Hepatocyte (in vitro differentiated cells): ENCODE measurements at places on chromosomes 2 and 18. TPM values are rescaled to one million over a fixed set of nuclear protein-coding genes. Genes with fewer than 3 reads are reported as not detected.

Gene PLEK
- polyA plus RNA-seq, result 0.72 and 0.92 TPM in 2 replicates

Gene MERTK
- polyA plus RNA-seq, result 15.0 and 16.4 TPM in 2 replicates

Gene SP140
- polyA plus RNA-seq, result 0.40 and 0.51 TPM in 2 replicates

Gene CD207
- polyA plus RNA-seq, result 0.29 TPM in 1 of 2 replicates, not detected in the other

GRCh38 chr18:75322206-75322605 lies 105.3 kb downstream of the SMIM21 start:
- no peak for DNase-seq

DNA sequence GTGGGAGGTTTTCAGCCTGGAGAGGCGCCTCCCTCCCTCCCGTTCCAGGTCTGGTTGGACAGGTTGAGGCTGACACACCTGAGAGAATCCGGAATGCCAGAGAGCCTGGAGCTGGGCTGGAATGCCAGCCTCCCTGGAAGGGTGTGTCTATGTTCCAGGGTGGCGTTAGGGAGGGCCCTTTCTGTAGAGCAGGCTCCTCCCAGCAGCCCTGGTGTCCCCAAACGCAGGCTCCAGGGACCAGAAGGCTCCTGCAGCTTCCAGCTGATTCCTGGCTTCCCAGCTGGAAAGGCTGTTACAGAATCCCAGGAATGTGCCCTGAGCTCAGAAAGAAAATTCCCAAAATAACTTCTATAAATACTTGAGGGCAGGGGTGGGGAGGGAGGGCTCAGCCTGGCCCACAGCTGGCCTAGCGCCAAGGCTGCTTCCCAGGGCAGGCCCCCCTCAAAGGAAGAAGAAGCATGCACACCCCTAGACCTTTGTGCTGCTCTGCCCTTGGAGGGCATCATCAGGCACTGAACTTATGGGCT lies 85.4 kb downstream of the STPG4 start:
- DNase-seq, result peak; percentile 72

DNA sequence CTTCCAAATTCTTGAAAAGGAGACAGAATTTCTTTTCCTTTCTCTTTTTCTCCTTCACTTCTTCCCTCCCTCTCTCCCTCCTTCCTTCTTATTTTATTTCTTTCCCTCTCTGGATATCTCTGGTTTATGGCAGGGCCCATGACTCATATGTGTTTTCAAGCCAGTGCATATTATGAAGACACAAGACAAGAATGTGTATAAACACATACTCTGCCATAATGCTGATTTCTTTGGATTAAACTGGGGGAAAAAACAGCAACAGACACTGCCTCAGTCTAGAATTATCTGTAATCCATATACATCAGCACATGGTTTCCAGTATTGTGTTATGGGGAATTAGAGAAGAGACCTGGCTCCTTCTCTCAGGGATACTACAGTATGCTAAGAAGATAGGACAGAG lies 82.8 kb upstream of the CPO start:
- DNase-seq, result no peak

DNA sequence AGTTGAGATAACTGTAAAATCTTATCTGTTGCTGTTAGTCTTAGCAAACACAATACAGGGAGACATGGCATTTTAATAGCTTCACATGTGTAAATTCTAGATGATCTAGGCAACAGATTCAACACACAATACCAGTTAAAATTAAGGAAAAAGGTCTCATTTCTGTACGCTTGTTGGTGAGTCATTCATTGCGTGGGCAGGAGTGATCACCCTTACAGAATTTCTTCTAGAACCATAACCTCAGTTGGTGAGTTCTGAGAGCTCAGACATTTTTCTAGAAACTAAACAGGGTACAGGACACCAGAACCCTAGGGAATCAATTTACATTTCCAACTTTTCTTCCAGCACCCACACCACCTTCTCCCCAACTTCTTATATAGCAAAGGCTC lies 81.9 kb downstream of the SLC8A1 start:
- no peak for DNase-seq

DNA sequence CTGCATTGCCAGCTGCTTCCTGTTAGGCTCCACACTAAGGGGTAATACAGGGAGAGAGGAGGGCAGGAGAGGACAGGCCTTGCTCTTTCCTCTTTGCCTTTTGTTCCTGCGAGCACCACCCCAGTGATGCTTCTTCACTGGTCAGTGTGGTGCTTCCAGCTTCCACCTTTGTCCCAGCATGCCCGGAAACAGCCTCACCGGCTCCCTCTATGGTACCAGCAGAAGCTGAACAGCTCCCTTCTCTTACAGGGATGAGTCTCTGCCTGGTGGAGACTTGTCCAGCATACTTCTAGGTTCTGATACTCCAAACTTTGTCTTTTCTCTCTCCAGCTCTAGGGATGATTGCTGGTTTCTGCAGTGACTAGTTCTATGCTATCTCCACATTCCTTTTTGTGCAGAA lies 413.3 kb downstream of the TSN start:
- no peak for DNase-seq
